ENCODE measurements at places on chromosomes 11 and 22.
A peak's percentile ranks its signal among the peaks of the same experiment; 100 is the strongest.

GRCh38 chr11:61733120-61733978, 19.1 kb upstream of the MYRF start:
- peak; percentile 41 for DNase-seq

DNA sequence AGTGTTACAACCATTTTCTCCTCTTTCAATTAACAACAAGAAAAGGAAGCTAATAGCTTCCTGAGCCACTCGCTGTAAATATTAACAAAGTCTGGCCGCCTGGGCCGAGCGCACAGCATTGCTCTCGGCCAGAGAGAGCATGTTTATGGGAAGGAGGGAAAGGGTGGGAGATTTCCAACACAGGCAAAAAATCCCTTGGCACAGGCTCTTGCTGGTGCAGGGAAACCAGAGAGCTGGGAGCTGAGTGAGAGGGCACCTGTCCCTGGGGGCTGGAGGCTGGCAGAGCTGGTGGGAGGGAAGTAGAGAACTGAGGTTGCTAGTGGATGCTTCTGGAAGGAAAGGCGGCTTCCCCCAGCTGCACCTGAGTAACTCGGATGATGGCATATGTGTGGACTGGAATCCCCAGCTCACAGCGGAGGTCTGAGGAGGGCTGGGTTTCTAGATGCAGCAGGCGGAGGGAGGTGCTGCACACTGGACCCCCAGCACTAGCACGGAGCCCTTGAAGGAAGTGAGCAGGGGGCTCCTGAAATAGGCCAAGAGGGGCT, 59.6 kb downstream of the FLRT1 start:
- DNase-seq: no peak

GRCh38 chr11:76667271-76667818, 3.2 kb downstream of the LRRC32 start:
- no peak for DNase-seq

DNA sequence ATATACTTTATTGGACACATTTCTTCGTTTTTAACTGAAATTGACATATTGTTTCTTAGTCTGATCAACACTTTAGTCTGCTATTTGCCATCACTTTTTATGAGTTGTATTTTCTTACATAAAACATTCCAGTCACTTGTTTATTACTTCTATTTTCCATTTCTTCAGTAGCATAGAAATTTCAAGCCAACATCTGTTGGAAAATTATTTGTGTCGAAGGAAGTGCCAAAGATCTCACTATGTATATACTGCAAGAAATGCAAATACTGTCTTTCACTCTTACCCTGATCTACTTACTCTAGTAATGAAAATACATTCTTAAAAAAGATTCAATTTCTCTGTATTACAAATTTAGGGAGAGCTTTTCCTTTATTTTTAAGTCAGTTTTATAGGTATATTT, 105.9 kb downstream of the SLC17A6 start:
- DNase-seq: no peak

- DNase-seq: no peak
Observed at GRCh38 chr11:66568124-66568916, at the start of gene CTSF. TSS of gene CTSF (minus strand) at chr11:66568606. CDS start at chr11:66568486, 120 bp downstream.

DNA sequence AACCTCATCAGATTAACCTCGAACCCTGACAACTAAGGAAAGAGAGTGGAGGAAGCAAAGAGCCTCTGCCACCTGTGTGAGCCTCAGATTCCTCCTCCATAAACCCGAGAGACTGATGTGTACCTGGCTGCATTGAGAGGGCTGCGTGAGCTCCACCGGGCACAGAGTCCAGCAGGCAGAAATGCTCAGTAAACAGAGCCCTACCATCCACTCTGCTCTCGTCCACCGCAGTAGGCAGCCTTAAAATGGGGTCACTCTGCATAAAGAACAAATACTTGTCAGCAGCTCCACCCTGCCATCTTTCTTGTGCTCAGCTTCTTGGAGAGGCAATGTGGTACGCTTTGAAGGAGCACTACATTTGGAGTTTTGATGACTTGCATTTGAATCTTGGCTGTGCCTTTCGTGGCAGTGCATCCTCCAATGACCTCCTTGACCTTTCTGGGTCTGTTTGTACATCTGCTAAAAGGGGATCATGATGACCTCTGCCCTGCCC, 43.0 kb upstream of the CD5 start:
- no peak for DNase-seq

GRCh38 chr11:111765320-111765983, 737 bp downstream of the PPP2R1B start:
- no peak for DNase-seq

- DNase-seq: peak; percentile 52
Observed at GRCh38 chr11:25981998-25982397, 349.9 kb upstream of the ANO3 start.
